RCC 7860 (cell line): ENCODE measurements at places on chromosomes 5 and 9.

GRCh38 chr5:134975843-134976242 is 8.1 kb downstream of the CATSPER3 start:
- DNase-seq, result no peak

DNA sequence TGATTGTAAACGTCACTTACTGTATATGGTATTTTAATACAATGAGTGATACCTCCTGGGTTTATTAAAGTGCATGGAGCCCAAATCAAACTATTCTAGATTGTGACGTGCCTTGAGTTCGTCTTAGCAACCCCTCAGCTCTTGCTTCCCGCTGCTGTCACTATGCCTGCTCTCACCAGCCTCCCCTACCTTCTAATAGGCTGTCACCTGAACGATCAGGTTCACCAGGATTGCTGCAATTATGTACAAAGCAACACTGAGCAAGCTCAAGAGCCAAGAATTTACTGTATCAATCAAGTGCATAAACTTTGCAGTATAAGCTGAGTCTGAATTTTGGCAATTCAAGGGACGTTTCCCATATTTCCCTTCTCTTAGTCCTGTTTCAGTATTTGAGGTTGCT is 3.0 kb downstream of the LECT2 start:
- DNase-seq, result no peak

GRCh38 chr5:1087428-1087827 is 24.4 kb downstream of the SLC12A7 start:
- no peak for DNase-seq

DNA sequence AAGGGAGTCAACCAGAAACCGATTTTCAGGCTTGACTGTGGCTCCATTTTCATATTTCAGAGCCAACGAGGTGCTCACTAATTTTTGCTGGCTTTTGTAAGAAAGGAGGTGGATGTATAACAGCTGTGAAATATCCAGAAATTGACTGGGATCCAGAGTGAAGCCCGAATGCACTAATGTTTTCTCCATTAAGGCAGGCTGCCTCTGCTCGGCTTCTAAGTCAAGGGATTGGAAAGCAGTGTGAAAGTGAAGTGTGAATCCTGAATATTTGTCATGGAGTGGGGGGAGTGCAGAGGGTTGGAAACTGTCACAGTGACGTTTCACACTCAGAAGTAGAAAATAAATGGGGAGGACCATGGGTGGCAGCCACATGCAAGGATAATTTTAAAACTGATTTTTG is 237.4 kb downstream of the GOLPH3 start:
- DNase-seq, result no peak

- DNase-seq, result no peak
These were observed 20.9 kb upstream of the CAMSAP1 start for GRCh38 chr9:135928074-135928730.

- no peak for DNase-seq
These were observed 42.6 kb downstream of the LPAR1 start for GRCh38 chr9:110995420-110996340.

GRCh38 chr5:102375272-102375671 is 79.2 kb upstream of the SLCO4C1 start:
- DNase-seq, result no peak

- no peak for DNase-seq
These were observed 134.6 kb upstream of the VLDLR start for GRCh38 chr9:2486988-2487387.

- no peak for DNase-seq
These were observed 29.9 kb downstream of the NFX1 start for GRCh38 chr9:33320230-33320567.

DNA sequence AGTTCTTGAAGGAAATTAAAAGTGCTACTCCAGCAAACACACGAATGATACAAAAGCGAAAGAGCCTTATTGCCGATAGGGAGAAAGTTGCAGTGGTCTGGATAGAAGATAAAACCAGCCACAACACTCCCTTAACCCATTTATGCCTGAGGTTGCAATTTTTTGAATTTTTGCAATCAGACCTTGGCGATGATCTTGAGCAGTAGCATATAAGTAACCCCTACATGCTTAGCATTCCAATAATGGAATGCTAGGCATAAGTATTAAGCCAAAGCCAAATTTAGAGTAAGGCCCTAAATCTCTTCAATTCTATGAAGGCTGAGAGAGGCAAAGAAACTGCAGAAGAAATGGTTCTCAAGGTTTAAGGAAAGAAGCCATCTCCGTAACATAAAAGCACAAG is 153.5 kb downstream of the SLC28A3 start:
- DNase-seq, result no peak

- DNase-seq, result peak; percentile 43
These were observed 56.7 kb upstream of the CXCL14 start for GRCh38 chr5:135635451-135635850.
